SK-N-MC (cell line): ENCODE measurements at places on chromosomes 3 and 15.

GRCh38 chr3:72078676-72079368 lies 293.9 kb upstream of the PROK2 start:
- no peak for DNase-seq

- no peak for DNase-seq
Measured at GRCh38 chr3:186996356-186996755, 66.0 kb downstream of the ST6GAL1 start.

- no peak for DNase-seq
Measured at GRCh38 chr3:126412841-126413692, 18.4 kb downstream of the CFAP100 start.

DNA sequence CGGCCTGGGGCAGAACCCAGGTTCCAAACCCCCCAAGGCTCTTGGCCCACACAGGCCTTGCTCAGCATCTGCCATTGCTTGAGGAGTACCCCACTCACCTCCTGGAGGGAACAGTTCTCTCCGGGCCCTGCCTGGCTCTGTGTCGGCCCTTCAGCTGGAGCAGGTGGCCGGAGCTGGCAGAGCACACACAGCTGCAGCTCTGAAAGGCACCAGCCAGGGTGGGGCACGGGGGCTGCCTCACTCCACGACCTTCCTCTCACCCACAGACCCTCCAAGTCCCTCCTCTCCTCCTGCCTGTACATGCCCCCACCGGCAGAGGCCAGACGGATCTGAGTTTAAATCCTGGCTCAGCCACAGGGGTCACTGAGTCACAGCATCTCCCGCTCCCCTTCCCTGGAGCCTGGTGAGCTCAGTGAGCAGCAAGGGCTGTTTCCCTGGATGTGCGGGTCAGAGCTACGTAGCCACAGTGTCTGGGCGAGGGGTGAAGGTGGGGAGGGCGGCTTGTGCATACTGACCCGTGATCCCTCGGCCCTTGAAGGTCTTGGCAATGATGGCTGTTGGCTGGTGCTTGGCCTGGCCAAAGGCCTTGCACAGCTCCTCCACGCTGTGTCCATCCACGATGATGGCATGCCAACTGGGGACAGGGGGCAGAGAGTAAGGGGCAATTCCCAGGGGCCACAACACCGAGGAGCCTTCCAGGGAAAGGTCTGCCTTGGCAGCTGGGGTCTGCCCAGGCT lies 23.0 kb downstream of the TKT start:
- DNase-seq = no peak

GRCh38 chr3:101513419-101513986 lies 491 bp upstream of the SENP7 start:
- DNase-seq = no peak

- peak; percentile 26 for DNase-seq
Measured at GRCh38 chr3:68953816-68954444, 21.6 kb upstream of the TAFA4 start.

DNA sequence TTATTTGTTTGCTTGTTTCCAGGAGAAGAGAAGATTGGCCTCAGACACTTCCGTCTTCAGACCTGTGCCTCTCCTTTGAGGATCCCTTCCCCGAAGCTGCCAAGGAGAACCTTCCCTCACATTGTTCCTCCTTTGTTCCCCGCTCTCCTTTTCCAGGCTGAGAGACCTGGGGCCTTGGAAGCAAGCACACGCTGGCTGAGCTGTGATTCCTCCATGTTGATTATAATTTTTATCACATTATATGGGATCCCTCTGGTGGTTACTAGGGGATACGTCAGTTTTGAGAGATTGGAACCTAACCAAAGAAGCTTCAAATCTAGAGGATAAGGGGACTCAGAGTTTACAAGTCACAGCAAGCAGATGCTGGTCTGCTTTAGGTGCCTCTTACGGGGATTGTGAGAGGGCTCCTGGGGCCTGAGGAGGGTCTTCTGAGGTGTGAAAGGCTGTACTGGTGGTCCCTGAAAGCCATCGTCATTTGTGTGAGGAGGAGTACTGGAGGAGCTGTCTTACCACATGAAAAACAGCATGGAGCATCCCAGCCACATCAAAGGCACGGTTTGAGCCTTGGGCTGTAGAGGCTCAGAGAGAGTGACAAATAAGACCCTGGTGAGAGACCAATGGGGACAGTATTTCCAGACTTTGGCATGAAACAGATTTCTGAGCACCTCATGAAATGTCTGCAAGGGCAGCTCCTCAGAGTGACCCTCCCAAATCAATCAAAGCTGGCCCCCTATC lies 760.1 kb upstream of the CFAP20DC start:
- no peak for DNase-seq

DNA sequence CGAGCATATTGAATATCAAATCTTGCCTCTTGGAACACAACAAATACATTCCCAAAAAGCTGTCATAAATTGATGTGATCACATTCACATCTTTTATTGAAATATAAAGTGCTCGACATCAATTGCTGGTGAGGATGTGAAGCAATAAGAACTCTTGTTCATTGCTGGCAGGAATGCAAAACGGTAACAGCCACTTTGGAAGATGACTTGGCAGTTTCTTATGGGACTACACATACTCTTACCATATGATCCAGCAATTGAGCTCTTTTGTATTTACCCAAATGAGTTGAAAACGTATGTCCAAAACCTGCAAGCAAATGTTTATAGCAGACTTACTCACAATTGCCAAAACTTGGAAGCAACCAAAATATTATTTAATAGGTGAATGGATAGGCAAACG lies 234.9 kb downstream of the CACNA2D3 start:
- no peak for DNase-seq

DNA sequence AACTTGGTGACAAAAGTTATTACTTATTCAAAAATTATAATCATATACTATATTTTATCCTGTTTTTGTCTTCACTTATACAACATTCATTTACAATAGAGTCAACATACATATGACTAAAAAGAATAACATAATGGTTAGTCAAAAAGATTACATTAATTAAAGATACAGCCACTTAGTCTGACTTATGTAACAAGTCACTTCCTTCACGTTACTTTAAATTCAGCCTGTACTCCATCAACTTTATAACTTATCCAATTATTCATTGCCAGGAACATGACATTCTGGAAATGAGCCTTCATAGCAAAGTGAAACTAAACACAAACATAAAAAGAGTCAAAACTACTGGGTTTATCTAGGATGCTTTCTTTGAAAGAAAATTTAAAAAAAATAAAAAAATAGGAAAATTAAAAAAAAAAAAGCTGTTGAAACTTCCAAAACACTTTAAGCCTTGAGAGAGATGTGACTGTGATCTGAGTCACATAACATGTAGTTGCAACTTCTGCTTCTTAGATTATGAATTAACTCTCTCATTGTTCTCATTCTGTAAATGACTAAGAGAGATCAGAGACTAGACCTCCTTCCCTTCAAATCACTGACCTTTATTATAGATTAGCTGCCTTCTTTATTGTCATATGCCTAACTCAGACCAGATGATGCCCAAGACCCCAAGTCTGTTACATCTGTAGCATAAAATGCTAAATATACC lies 107.8 kb downstream of the MYRIP start:
- DNase-seq = no peak

DNA sequence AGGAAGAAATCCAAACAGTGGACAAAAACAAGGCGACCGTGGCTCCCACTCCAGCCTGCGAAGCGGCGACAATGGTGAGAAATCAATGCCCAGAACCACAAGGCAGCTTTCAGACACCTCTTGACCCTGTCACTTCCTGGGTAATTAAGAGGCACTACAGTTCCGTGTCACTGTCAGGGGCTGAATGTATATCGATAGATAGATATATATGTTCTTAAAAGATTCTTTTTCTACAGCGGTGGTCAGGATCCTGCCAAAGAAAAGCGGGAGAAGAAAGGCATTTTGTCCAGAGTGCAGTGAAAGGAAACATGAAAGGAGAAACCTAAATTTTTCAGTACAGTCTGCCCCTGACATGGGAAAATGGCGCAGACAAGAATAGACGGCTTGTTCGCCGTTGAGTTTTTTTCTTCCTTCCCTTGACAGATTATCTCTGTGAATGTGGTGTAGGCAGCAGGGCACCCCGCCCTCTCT lies 56.2 kb upstream of the HES1 start:
- DNase-seq = no peak

- DNase-seq = no peak
Measured at GRCh38 chr3:37819591-37819990, 42.1 kb upstream of the CTDSPL start.

DNA sequence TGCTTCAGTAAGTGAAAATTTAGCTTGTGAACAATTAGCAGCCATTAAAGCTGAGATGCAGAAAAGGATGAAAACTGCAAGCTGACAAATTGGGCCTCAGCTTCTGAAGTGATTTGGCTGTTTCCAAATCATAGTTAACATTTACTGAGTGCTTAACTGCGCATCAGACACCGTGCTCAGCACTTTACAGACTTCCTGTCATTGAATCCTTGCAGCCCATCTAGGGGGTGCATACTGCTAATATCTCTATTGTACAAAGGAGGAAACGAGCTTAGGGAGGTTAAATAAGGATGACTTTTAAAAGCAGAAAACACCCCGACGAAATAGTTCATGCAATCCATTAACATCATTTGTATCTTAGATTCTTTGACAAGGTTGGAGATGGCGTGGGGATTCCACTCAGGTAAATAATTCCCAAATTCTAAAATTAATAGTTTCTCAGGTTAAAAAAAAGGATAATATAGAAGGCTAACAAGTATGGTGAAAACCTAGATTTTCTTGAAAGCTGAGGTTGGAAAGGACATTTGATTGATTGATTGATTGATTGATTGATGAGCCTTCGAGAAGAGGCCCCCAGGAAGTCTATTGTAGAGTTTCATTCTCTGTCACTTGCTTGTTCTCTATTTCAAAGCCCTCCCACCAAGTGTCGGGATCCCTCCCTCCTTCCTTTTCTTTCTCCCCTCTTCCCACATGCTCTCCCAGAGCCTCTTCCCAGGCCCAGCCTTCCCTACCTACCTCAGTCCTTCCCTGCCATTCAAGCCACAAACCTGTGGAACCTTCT lies 23.5 kb upstream of the EPHB3 start:
- DNase-seq = no peak

- no peak for DNase-seq
Measured at GRCh38 chr3:55085231-55085630, 157.4 kb upstream of the LRTM1 start.

DNA sequence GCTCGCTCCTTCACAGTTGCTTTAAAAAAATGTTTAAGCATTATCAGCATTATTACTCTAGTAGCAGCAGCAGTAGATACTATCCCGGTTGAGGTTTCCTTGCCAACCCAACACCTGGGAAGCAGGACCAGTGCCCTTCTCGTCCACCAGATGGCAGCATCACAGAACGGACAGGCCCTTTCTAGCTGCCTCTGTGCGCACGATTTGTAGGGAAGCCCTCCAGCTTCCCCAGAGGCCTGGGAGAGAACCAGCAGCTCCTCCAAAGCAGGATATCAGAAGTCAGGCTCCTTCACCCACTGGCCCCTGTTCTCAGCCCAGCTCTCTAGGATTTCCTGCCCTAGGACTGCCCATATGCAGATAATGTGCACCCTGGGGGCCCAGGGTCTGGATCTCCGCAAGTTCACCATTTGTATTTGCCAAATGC lies 16.8 kb upstream of the ESYT3 start:
- DNase-seq = peak; percentile 20
